ENCODE measurements at places on chromosomes 1 and 21.

GRCh38 chr1:226365831-226366231, 42.1 kb downstream of the PARP1 start:
- DNase-seq, result no peak

- DNase-seq, result no peak
Measured at GRCh38 chr1:181397845-181398244, 85.5 kb upstream of the CACNA1E start.

GRCh38 chr1:225766967-225767633, 10.5 kb upstream of the SRP9 start:
- peak; percentile 24 for DNase-seq

DNA sequence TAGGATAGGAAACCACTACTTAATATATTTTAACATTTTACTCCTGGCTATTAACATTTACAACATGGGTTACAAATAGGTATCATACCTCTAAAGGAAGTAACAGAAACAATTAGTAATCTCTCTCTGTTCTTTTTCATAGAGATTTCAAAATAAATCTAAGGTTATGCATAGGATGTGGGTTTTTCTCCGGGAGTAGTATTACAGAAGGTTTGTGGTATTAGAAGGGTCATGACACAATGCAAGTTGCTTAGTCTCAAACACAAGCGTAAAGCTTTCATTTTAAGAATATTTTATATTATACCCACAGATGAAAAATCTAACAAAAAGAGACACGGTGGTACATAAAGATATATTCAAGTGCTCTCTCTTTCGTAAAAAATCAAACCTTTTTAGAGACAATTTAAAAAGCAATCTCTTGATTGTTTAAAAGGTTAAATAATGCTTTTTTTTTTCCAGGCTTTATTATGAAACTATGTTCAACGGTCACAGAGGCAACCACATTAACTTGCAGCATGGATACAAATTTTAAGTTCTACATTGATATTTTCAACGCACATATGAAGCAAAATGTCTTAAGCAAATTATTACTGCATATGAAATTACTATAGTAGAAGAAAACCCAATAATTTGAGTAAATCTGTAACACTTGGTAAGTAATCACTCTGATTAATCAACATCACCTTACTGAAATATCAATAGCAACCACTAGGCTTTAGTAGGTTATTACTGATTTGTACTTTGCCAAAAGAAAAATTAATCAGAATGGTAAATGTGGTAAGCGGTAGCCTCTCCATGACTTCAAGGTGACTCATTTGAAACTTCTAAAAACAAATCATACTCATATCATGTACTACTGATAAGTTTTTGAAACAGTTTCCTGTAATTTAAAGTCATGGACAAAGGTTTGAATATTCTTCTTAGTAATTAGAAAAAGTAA, 97.4 kb upstream of the GFI1 start:
- no peak for DNase-seq

GRCh38 chr21:37974081-37974480, 57.8 kb upstream of the KCNJ6 start:
- DNase-seq, result no peak

DNA sequence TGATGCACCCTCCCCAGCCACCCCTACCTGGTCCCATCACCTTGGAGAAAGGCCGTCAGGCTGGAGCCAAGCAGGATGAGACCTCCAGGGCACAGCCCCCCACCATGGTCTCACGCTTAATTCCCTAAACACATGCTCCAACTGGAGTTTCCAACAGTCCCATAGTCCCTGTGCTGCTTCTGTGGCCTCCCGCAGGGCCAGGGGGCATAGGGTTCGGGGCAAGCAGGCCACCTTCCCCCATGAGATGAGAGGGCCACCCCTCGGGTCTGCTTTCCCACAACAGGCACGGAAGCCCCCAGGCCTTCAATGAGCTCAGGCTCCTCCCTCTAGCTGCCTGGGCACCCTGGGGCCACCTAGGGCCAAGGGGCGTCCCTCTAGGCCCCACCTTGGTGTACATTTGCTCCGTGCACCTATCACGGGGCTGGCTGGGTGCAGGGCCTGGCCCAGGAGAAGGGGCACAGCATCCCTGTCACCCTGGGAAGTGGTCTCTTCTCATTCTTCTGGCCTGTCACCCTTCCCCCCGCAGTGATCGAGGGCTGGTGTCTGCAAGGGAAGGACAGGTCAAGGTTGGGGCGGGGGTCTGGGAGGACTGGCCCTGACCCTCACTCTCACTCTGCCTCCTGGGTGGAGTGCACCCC, 42.4 kb downstream of the TRIM11 start:
- DNase-seq, result no peak

DNA sequence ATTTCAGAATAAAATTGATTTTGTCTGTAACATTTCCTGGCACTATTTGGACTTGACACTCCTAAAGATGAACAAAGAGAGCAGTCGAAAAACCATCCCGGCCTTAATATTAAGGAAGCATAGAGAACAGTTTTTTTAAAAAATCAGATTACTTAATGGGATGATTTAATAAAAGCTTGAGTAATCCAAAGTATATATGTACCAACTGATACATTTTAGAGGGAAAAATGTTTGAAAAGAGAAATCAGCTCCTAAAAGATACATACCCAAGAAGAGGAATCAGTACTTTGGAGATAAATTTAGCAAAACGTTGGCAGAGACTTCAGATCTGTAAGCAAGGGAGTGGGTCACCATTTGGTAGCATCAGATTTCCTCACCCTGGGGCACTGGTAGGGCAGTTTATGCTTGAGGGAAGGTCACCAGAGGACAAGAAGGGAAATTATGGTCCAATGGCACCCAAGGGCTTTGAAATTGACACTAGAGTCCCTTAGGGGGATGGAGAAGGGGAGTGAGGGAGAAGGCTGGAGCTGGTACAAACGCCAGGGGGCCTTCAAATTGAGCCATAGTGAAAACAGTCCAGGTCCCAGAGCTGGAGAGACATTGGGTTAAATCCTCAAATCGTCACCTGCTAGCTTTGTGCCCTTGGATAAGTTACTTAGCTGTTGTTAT, 5.9 kb downstream of the SLAMF7 start:
- no peak for DNase-seq

DNA sequence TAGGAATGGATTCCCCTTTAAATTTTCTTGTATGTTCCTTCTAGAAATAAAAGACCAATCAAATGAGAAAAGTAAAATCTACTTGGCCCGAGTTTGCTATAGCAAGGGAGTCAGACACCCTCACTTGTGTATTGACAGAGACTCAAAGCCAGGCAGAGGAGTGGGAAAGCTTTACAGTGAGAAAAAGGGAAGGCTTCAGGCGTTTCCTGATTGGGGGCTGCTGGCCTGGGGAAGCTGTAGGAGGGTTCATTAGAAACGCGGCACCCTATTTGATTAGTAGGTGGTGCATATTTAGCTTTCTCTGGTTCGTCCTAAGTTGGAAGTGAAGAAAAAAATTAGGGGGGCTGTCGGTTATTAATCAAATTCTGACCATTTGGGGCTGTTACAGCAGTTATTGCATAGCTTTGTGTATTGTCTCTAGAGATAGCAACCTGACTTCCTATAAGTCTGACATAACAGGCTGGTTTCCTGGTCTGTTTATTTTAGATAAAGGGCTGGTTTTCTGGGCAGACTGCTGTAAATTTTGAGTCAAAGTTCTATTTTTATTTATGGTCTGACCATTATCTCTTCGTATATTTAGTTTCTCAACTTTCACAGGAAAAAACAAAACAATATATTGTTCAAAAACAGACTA, 10.0 kb downstream of the SLC25A24 start:
- DNase-seq, result no peak

DNA sequence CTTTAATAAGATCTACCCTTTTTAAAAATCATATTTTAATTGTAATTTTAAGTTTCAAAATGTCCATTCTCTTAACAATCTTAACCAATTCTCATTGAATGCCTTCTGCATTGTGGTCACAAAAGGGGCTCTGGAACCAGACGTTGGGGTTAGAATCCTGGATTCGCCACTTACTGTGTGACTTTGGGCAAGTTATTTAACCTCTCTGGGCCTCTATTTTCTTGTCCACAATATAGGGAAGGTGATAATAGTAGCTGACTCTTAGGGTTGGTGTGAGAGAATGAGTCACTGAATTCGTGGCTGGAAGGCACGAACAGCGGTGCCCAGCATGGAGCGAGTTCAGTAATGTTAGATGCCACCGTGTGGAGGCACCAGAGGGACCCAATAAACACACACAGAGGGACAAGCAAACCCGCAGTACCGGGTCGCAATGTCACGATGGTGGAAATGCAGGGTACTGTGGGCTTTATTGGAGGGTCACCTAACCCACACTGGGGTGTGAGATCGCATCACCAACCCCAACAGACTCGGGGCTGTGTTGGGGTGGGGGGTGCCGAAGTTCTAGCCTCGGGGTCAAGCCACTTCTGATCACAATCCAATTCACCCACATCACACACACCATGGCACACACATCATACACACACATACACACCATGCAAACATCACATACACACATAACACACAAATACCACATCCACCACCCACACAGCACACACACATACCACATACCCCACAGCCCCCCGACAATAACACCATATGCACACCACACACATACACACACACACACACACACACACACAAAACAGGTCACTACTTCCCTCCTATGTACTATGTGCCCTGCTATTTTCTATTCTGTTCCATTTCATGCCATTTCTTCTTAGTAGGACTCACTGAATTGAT, 27.0 kb upstream of the IFNAR2 start:
- DNase-seq, result no peak

DNA sequence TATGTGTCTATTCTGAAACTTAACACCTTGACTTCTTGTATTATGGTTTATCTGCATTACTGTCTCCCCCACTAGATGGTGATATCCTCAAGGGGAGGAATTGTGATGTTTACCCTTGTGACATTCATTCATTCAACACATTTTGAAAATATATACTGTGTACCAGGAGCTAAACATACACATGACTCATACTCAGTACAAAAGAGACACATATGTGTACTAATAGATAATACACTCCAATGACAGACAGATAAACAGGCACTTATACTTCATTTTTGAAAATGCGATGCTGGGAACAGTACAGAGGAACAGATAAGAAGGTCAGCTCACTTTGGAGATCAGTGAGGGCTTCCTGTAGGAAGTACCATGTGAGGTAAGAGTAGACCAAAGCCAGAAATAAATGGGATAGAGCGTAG, 8.9 kb upstream of the RAB3GAP2 start:
- DNase-seq, result no peak

GRCh38 chr1:55965981-55966461, 613.3 kb downstream of the PLPP3 start:
- DNase-seq, result no peak

GRCh38 chr1:67816506-67816905, 16.8 kb downstream of the GNG12 start:
- no peak for DNase-seq

DNA sequence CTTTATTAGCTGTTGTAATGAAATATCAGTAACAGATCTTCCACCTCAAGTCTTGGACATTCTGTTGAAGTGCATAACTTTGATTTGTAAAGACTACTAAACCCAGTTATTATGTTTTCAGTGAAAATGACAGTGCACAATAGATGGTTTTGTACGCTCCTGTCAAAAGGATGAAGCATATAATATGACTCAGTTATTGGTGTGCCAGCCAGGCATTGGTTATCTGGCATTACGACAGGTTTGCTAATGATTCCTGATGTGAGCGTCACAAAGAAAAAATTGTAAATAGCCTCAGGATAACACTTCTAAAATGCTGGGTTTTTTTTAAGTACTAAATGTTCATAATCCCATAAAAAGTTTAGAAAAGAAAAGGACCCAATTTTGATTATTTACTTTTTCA, 147.9 kb downstream of the MAGI3 start:
- no peak for DNase-seq

DNA sequence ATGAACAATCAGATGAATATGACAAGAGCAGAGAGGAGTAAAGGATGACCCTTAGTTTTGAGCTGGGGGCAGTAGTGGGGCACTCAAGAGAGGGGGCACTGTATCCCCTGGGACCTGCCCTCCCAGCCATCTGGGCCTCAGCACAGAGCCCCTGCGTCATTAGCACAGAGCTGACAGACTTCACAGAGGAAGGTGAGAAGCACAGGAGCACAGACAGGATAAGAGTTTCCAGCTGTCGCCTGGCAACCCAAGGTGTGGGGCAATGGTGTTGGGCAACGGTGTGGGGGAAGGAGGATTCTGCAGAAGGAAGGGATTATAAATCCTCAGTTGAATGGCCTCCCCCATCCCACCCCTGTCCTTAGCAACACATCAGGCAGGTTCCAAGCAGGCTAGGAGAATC, 30.2 kb downstream of the RAB3B start:
- DNase-seq, result no peak

- DNase-seq, result peak; percentile 11
Measured at GRCh38 chr1:32830092-32830852, 12.8 kb downstream of the S100PBP start.

- DNase-seq, result no peak
Measured at GRCh38 chr21:46627726-46628125, 7.7 kb upstream of the PRMT2 start.

- DNase-seq, result no peak
Measured at GRCh38 chr1:156437037-156437867, 63.3 kb downstream of the MEF2D start.

- no peak for DNase-seq
Measured at GRCh38 chr1:179810367-179810715, 67.2 kb downstream of the FAM163A start.

- no peak for DNase-seq
Measured at GRCh38 chr1:32715901-32716311, 13.3 kb upstream of the SYNC start.

DNA sequence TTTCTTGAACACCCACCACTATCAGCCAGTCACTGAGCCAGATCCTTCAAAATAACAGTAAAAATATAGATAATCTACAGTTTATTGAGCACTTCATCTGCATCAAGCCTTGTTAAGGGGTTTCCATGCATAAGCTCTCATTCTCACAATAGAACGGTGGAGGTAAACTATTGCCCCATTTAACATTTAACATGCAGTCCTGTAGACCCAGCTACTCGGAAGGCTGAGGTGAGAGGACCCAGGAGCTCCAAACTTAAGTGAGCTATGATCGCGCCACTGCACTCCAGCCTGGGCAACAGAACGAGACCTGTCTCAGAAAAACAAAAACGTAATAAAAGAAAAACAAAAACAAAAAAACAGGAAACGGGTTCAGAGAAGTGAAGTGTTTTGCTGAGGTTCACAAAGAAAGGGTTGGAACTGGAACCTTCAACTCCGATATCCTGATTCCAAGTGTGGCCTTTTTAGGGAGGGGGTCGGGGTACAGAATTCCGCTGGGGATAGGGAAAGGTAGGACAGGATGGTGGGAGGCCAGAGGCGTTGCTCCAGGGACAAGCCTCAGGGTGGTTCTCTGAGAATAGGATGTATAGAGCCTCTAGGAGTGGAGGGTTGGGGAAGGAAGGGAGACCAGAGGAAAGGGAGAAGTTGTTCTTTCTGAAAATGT, 11.6 kb upstream of the SESN2 start:
- DNase-seq, result no peak

DNA sequence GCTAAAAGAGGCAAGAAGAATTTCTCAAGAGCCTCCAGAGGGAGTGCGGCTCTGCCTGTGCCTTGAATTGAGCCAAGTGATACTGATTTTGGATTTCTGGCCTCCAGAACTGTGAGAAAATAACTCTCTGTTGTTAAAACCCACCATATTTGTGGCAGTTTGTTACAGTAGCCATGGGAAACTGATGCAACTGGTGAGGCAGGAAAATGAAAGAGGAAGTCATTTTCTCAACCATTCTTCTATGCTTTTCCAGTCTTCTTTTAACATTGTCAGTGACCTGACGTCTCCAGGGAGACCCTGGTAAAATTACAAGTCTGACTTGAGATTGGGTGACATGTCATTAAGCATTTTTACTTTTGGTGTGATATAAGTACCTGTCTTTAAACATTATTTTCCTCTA, 5.8 kb downstream of the OR6P1 start:
- peak; percentile 78 for DNase-seq

- DNase-seq, result peak; percentile 62
Measured at GRCh38 chr1:181152892-181153633, 64.6 kb downstream of the IER5 start.

- DNase-seq, result no peak
Measured at GRCh38 chr1:28716336-28716735, 20.4 kb upstream of the YTHDF2 start.
